ENCODE measurements at places on chromosomes 5 and 9.

GRCh38 chr5:111580956-111581355 is 68.6 kb upstream of the STARD4 start:
- DNase-seq, result no peak

GRCh38 chr9:22682536-22682935 is 235.9 kb downstream of the DMRTA1 start:
- no peak for DNase-seq

DNA sequence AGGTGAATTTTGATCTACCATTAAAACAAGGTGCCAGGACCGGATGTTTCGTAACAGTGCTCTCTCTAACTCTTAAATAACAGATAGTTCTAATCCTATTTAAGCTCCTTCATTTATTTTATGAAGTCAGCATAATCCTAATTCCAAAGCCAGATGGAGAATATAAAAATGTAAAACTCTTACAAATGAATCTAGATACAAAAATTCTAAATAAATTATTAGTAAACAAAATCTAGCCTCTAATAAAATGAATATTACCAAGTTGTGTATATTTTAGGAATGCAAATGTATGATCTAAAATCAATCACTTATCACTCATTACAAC is 32.4 kb upstream of the IL33 start:
- no peak for DNase-seq

- no peak for DNase-seq
Observed at GRCh38 chr9:7823651-7824050, 24.1 kb upstream of the DMAC1 start.

DNA sequence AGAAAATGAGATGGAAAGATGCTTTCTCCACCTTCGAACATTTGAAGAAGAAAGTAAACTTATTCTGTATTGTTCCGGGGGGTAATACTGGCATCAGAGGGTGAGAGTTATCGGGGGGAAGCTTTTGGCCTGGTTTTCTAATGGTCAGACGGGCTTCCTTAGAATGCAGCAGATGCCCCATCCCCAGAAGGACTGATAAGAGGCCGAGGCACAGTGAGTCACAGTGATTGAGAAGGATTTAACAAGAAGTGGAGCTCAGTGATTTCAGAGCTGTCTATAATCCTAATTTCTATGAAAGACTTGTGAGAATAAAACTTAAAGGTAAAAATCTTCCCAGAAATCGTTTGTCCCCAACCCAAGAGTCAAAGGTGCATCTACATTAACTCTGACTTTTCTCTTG is 123.9 kb downstream of the DOCK8 start:
- DNase-seq, result no peak

DNA sequence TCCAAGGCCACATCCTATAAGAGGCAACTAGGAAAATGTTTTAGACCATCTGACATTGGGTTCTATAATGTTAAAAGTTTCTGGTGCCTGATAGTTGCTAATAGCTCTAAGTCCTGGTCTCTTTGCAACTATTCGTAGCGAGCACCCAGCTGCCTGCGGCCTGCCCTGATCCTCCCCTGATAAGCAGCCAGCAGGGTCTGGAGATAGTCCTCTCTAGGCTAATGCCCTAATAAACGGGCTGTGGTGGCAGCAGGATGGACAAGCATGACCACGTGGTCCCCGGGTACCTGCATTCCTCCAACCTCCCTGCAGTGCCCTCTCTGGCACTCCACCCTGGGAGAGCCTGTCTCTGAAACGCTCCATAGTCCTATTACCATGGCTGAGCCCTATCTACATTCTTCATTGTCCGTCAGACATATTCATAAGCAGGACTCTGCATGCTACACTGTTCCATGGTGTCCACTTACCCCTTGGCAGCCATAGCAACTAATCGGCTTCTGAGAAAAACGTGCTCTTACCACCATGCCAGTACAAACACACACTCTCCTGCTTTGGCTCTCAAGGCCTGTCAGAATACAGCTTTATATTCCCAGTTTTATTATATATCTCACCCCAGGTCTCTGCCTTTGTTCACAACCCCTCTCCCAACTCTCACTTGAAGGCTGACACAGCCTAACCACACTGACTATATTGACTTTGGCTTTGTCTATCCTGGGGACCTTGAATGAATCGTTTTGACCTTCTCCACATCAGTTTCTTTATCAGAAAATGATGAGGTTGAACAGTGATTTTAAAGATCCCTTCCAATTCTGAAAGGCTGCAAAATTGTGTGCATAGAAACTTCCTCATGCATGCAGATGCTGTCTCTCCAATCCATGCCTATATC is 49.9 kb upstream of the DAPK1 start:
- no peak for DNase-seq

GRCh38 chr9:134179595-134179917 is 15.2 kb upstream of the RNU6ATAC start:
- no peak for DNase-seq

GRCh38 chr9:119689879-119690278 is 320.6 kb upstream of the BRINP1 start:
- no peak for DNase-seq

GRCh38 chr5:109830955-109831502 is 141.3 kb downstream of the MAN2A1 start:
- DNase-seq, result no peak

Measured in pons (tissue), 1 donor.